ENCODE measurements at places on chromosomes 1 and 21.

DNA sequence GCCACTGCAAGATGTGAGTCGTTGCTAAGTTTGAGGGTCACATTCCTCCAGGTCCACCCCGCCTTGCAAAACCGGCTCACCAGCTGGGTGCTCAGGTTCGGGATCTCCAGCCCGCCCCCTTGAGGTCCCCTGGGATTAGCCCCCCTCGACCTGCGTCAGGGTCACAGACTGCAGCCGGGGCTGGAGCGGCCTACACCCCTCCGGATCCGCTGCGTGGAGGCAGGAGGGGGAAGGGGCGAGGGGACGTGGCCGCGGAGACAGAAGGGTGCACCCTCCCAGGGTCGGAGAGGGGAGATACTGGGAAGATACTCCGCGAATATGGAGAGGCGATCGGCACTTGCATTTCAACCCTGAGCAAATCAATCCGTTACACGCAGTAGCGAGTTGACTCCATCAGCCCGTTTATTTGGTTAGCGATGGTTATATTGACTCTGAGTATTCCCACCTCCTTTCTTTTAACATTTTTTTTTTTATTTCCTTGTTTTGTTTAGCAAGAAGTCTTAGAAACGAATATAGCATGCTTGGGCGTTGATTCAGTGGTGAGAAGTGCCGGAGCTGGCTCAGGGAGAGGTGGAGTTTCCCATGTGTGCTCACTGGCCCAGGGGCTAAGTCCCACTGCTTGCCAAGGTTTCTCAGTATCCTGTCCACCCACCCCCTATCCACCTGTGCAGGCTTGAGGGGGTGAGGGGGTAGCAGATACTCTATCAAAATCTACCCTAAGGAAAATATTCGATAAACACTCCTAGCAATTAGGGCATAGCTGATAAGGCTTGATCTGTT is 997 bp downstream of the IFNAR2 start:
- peak; percentile 40 for DNase-seq

DNA sequence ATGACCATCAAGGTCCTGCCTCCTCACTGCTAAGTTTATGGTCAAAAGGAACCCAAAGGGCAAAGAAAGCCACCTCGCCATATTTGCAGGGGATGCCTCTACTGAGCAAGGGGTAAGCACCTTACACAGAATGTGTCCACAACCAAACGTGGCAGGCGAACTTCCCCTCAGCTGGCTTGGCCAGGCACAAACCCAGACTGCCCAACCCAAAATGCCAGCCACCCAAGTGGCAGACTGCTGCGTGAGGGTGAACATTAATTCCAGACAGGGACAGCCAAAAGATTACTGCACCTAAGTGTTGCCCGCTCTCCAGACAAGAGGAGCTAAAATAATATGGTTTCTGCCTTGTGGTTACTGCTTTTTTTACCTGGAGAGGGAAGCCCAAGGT is 16.0 kb downstream of the ZNF697 start:
- no peak for DNase-seq

DNA sequence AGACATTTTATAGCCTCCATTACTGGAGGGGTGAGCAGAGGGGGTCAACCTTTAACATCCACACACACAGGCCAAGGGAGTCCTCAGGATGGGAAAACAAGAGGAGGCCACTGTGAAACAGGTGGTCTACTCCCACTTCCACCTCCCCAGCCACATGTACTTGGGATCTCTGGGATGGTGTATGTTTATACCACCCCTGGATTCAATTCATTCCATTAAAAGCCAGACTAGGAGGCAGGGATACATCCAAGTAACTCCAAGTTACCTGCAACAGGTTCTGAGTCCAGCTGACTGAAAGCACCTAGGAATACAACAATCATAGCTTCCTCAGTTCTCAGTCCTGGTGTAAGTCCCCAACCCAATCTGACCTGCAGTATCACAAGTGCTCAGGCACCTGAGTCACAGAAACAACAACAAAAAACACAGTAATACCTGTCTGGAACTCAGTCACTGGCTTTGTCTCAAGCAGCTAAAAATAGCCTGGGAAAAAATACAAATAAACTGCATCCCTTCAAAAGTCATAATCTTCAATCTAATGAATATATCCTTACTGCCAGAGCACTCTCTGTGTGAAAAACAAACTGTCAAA is 9.8 kb downstream of the ERI3 start:
- DNase-seq = no peak

DNA sequence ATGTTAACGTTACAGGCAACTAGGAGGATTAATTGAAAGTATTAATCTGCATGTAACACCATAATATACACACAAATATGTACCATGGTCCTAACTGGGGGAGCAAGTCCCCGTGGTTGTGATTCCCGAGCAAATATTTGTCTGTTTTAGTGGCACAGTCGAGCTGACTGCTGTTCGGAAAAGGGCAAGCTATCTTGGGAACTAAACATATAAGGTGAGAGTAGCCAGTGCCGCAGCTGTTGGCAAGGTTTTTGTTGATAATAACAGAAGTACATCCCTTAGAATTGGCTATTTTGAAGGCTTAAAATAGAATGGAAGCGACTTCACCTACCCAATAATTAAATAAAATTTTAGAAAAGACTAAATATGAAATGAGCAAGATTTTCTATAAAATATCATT is 45.5 kb downstream of the UCHL5 start:
- DNase-seq = no peak

- DNase-seq = no peak
These were observed 38.6 kb downstream of the VANGL2 start for GRCh38 chr1:160438935-160439334.

DNA sequence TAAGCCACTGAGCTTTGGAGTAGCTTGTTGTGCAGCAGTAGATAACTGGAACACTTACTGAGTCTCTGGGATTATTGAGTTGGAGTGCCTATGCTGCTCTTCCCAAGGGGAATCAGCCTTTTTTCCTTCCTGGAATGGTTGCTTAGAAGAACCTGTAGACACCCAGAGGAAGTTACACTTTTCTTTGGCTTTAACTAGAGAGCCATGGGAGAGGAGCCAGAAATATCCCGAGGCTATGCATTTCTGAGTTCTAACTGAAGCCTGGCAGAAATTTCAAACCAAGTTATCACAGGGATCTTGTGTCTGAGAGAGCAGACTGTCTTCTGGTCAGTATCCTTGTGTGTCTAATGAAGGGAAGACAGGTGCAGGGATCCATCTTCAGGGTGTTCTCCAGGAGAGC is 28.3 kb downstream of the LAMC1 start:
- no peak for DNase-seq

DNA sequence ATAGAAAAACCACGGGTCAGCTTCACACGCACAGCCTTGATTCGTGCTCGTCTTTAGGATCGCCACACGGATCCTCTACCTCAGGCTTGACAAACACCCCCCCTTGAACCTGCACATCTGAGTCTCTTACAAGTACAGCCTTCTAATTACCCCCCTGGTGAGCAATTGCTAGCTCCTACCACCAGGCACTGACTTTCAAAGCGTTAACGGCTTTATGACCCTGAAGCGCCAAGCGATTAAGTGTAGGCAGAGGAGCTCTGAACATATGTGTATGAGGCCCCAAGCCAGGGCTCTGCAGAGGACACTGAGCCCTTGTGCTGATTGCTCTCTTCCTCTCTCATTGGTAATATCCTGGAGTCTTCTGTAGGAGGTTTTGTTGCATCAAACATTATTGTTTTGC is 55.7 kb upstream of the EPHA8 start:
- DNase-seq = no peak

- DNase-seq = no peak
These were observed 22.2 kb upstream of the GBP1 start for GRCh38 chr1:89087241-89087640.

DNA sequence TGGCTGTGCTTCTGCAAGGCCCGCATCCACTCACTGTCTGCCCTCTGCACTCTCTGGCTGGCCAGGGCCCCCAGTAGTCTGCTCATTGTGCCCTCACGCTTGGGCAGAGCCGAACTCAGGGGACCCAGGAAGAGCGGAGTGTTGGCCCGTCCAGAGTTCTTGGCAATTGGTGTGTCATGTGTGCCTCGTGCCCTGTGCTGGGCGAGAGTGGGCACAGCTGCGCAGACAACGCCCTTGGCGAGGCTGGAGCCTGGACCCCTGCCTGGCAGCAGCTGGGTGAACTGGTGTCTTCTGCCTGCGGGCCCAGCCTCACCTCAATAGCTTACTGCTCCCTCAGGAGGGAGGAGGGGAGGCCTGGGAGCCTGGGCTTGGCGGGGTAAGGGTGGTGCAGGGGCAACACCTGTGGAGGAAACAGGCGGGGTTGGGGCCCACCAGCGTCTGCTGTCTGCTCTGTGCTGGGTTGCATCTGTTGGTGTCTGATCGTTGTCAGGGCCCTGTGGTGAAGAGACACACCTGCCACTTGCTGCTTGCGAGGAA is 2.1 kb downstream of the GUK1 start:
- DNase-seq = no peak

DNA sequence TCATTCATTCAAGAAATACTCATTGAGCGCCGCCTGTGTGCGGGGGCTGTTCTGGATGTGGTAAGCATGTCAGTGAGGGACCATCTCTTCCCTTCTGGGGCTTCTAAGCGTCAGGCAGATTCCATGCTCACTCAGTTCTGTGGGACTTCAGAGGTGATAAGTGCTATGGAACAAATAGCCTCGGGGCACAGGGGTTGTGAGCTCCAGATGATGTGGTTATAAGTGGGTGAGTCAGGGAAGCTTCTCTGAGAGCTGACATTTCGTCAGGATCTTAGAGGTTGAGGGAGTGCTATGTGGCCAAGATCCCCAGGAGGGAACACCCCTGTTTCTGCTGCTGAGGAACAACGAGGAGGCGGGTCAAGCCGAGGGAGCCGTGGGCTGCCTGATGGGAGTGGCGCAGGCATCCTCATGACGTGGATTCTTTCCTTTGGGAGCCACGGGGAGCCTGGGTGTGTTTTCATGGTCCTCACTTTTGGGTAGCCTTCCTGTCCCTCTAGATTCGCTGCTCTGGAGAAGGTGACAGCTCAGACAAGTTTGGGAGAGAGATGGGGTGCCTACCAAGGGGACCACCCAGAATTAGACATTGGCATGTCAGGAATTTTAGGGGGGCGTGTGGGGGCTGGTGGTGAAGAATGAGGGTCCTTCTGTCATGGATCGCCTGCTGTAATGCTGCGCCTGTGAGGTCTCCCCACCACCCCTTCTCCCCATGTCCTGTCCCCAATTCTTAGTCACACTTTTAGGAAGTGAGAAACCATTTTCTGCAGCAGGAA is 38.5 kb downstream of the HUNK start:
- no peak for DNase-seq

DNA sequence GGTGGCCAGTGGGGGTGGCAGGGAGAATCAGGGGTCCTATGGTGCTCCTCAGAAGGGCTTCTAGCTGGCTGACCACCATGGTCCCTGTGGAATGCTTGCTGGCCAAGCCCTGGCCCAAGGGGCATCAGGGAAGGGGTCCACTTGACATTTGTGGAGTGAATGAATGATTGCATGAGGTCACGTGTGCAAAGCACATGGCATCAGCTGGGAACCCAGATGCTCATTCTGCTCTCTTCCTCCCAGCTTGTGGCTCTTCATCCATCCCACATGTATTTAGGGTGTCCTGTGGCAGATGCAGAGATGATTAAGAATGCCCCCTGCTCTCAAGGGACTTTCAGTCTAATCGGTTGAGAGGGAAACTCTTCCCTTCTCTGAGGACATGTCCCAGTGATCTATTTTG is 27.1 kb upstream of the PADI4 start:
- no peak for DNase-seq

DNA sequence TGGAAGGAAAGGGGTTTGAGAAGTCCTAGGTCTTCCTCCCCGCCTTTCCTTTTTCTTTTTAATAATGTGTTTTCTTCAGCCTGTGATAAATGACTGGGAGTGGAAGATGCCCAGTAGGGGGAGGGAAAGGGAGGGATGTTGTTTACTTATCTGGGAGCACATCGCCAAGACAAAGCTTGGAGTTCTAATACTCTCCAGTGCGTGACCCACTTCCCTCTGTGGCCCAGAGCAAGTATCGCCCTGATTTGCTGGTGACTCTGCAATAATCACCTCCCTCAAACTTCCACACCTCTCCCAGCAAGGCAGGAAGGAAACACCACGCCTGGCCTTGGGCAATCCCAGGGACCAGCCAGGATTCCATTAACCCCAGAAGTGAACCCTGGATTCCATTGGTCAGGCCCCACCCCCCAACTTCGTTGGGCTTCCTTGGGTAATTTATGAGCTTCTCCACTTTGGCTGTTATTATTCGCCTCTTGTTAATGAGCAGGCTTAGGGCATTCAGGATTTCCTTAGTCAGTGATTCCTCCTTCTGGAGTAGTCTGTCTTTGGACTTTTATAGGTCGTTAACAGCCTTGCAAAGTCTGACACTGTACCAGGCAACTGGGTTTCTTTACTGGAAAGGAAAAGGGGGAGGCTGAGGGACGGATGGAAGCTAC is 24.3 kb upstream of the GRHL3 start:
- DNase-seq = no peak

DNA sequence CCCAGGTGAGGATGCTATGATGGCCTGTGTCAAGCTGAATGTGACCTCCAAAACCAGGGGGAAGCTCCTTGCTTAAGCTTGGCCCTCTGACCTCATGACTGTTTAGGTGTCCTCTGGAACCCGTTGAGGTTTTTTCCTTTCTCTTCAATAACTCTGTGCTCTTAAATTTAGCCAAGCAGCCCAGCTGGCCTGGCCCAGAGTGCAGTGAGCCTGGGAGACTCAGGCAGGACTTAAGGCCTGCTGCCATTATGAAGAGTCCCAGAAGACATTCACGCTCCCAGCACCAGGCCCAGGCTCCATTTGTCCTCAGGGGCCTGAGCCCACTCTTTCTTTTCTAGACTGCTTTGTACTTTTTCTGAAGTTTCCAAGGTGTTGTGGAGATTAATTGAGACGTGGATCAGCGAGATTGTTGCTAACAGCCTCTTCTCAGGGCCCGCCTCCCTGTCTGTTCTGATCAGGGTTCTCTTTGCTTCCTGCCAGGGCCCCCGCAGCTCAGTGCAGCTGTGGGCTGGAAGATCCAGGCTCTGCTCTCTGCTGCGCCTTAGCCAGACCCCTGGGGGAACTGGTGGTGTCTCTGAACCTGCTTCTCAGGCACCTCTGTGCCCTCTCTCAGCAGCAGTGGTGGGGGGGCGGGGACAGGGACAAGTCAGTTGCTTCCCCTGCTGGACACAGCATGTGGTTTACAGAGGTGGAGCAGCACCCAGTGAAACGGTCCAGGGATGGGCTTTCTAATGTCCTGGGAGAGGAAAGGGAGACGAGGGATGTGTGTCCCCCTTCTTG is 124.2 kb downstream of the GRIK3 start:
- no peak for DNase-seq
